Osteocyte (in vitro differentiated cells): ENCODE measurements at places on chromosomes 6 and 20.

- no peak for DNase-seq
Observed at GRCh38 chr6:108134213-108134970, 31.4 kb upstream of the NR2E1 start.

- no peak for DNase-seq
Observed at GRCh38 chr6:5634525-5634924, 372.2 kb downstream of the NRN1 start.

DNA sequence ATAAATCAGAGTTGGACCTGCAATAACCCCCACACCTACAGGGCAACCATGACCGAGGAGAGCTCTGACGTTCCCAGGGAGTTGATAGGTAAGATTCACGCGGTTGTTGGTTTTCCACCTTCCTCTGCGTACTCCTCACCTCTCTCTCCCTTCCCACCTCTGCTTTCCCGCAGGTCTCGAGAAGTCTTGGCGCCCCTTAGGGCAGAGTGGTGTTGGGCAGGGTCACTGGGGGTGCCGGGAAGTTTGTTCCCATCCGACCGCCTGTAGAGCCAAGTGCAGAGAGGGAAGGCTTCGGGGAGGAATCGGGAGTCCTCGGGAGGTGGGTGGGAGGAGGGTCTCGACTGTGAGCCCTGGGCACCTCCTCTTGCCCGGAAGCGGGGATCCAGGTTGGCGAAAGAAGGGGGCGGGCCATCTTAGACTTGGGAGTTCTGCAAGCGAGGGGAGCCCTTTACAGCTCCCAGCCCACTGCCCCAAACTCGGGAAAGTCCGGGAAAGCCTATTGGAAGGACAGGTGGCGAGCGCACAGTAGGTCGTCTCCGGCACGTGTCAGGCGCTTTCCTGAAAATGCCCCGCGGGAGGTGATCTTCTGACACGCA, 672 bp downstream of the CARMIL1 start:
- DNase-seq: no peak

- no peak for DNase-seq
Observed at GRCh38 chr6:55009131-55009530, 162.6 kb downstream of the FAM83B start.

DNA sequence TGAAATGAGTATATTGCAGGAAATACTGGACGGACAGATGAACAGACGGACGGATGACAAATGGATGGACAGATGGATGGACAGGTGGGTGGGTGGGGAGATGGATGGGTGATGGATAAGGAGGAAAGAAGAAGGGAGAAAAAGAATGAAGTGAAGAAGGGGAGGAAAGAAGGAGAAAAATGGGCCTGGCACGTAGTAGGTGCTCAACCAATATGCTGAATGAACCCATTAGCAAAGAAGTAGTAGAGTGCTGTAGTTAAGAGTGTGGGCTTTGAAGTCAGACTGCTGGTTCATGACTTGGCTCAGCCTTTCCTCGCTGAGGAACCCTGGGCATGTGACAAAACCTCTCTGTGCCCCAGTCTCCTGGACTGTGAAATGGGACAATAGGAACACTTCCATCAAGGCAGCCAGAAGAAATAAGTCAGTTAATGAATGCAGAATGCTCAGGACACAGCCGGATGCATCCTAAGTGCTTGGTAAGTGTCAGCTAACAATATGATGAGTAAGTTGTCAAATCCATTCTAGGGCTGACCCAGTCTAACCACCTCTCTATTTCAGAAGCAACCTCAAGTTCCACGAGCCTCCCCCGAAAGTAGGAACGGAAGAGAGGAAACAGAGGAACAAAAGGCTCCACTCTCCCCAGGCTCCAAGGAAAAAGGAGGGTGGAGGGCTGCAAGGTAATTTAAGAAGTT, 37.9 kb downstream of the PREX1 start:
- DNase-seq: no peak

- DNase-seq: no peak
Observed at GRCh38 chr20:11372876-11373790, 544.6 kb upstream of the BTBD3 start.

- DNase-seq: no peak
Observed at GRCh38 chr6:22318404-22318803, 21.6 kb upstream of the PRL start.

DNA sequence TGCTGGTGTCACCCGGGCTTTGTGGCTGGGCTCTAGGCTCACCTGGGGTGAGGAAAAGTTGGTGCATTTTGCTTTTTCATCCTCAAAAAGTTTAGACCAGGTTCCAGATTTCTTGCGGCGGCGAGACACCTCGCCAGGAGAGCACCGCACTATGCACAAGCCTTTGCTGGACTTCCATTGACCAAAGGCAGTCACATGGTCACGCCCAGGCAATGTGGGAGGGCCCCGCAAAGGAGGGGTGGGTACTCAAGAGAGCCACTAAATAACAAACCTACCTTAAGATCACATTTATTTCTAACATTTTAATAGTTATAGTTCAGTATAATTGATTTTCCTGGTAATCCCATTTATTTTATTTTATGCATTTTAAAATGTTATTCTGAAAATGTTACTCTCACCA, 3.0 kb upstream of the KIF16B start:
- DNase-seq: no peak

GRCh38 chr20:35586751-35587425, 28.7 kb upstream of the SPAG4 start:
- no peak for DNase-seq

DNA sequence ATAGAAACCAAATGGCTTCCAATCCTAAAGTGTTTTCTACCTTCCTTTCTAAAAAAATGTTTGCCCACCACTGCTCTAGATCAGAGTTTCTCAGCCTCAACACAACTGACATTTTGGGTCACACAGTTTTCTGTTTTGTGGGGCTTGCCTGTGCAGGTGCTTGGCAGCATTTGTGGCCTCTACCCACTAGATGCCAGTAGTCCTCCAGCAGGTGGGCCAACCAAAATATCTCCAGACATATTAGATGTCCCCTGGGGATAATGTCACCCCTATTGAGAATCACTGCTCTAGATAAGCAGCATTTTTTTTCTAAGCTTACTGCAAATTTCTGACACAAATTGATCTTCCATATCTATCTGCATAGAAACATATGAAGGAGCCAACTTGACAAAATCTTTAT, 26.3 kb upstream of the EPM2A start:
- DNase-seq: no peak

- peak; percentile 85 for DNase-seq
Observed at GRCh38 chr6:144008120-144008811, at the start of gene PLAGL1. TSS of gene PLAGL1 (minus strand) at chr6:144008259. CDS start at chr6:143948136, 60,123 bp downstream.

GRCh38 chr6:69181964-69182363, 546.9 kb downstream of the ADGRB3 start:
- DNase-seq: no peak

- DNase-seq: no peak
Observed at GRCh38 chr20:63861365-63861934, at the start of gene ABHD16B. TSS of gene ABHD16B (plus strand) at chr20:63861498. CDS start at chr20:63861541, 43 bp downstream.

GRCh38 chr6:31874836-31875572, 3.8 kb downstream of the SLC44A4 start:
- DNase-seq: no peak

DNA sequence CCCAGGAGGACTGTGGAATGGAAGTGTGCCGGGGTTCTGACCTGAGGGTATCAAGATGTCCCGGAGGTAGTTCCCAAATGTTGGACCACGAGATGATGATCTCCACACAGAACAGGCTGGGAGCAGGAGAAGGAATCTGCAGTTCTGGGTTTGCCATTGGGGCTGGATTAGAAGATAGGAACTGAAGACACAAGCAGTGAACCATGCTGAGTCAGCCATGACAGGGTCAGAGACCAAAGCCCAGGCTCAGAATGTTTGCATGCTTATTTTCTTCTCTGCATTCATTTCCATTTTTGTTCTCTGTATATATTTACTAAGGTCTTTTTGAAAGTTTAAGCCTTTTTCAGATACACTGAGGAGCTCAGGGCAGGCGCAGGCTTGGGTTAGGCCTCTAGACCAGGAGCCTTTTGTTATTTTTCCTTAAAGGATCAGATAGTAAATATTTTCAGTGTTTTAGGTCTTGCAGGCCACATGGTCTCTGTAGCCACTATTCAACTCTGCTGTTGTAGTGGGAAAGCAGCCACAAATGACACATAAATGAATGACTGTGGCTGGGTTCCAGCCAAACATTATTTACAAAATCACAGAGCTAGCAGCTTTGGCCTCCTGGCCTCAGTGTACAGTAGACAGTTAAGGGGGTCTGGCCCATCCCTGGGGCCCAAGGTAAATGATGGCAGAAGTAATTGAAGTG, 28.5 kb downstream of the SLC35D3 start:
- DNase-seq: no peak

DNA sequence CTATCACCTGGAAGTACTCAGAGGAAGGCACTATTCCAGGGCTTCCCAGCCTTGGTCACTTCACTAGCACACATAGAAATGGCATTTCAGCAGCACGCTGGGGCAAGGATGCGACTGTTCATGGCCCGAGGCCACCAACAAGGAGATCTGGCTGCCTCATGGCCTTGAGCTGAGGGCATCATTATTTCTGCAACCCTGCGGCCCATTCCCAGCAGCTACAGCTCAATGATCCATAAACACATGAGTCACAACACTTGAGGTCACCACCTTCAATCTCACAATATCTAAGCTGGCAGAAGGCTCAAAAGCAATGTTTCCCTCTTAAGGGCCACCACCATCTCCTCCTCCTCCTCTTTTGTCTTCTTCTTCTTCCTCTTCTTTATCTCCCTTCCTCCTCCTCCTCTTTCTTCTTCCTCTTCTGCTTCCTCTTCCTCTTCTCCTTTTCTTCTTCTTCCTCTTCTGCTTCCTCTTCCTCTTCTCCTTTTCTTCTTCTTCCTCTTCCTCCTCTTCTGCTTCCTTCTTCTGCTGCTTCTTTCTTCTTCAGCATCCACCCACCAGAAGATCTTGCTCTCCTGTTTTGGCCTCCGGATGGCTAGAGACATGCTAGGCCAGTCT, 382.9 kb upstream of the CNR1 start:
- no peak for DNase-seq
